ENCODE measurements at places on chromosomes 6 and 20.

GRCh38 chr6:117557951-117558350 is 44.4 kb downstream of the GOPC start:
- no peak for DNase-seq

DNA sequence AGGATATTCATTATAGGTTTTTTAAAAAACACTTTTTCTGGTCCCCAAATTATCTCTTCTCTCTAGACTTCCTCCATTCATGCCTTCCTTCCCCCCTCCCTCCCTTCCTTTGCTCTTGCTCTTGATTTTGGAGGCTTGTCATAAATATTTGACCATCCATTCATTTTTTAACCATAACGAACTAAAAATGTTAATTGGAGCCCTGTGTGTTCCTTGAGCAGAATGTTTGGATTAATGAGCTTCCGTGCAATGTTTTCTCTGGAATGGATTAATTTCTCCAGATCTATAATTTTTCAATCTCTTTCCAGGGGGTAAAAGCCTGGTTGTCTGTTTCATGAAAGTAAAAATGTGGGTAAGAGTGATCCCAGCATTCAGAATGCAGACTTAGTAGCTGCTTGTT is 155.5 kb downstream of the ESR1 start:
- DNase-seq = no peak

DNA sequence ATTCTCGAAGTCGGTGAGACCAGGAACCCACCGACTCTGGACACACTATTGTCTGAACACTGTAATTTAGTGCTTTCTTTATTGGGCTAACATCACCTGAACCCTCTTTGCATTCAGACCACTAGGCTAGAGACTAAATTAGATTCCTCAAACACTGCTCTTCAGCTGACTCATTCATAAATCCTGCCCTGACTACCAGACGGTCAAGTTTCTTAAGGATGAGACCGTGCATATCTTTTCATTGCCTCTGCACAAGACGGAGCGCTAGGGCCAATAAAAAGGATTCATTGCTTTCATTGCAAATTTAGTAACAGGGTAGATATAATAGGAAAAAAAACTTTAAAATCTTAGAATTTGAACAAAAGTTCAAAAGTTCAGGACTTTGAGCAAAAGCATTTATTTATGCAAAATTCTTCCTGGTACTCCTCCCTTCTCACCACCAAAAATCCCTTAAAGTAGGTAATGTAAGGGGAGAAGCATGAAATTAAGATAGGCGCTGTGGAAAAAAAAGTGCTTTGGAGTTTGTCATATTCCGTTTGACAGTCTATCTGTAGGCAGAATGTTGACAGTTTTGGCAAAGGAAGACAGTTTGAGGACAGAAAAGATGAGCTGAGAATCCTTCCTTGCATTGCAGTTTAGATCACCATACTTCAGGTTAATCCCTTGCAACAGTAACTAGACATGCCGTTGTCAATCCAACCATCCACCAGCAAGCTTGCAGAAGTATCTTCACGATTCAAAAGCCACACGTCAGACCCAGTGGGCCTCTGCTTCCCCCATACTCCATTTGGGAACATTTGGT is 328.6 kb upstream of the JARID2 start:
- no peak for DNase-seq

DNA sequence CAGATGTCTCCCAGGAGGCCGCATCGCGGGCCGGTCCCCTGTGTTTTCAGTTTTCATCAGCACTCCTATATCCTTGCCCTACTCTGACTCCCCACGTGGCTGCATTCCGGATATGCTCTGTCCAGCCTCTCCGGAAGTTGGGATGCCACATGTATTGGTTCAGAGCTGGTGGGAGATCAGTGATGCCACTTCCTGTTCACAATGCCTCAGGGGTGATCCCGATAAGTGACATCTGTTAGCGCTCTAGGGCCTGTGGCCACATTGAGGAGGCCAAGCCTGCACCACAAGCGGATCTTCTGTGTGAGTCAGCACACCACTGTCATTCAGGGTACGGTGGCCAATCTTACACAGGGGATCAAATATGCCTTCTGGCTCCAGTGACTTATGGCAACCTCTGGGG is 57.8 kb downstream of the PPP1R3G start:
- DNase-seq = no peak
